A549 treated with ZK216348 at 1 μM for 4 hours (cell line): ENCODE measurements at places on chromosomes 16 and 17. TPM values are rescaled to one million over a fixed set of nuclear protein-coding genes. Genes with fewer than 3 reads are reported as not detected.

PHF23 gene
- total RNA-seq, result 82.5 to 108 TPM (median 92.1 TPM) in 5 replicates

PRAC2 gene
- not detected in 5 replicates for total RNA-seq

CASKIN2 gene
- 7.2 to 12.1 TPM (median 11.0 TPM) in 5 replicates for total RNA-seq

RHBDF2 gene
- total RNA-seq, result 38.4 to 72.8 TPM (median 67.5 TPM) in 5 replicates

ACSM5 gene
- total RNA-seq, result not detected in 5 replicates

METRN gene
- 66.1 to 229 TPM (median 200 TPM) in 5 replicates for total RNA-seq

MYOCD gene
- total RNA-seq, result 0.39 to 1.9 TPM (median 1.0 TPM) in 5 replicates

NPW gene
- total RNA-seq, result 0.65 to 1.6 TPM (median 1.1 TPM) in 4 of 5 replicates, not detected in the other

ITGAD gene
- total RNA-seq, result 0.04 TPM in 1 of 5 replicates, not detected in the others

TMEM204 gene
- not detected in 5 replicates for total RNA-seq

KRT25 gene
- total RNA-seq, result not detected in 5 replicates

CACNG1 gene
- 0.11 to 0.37 TPM in 2 of 5 replicates, not detected in the others for total RNA-seq

TEKT5 gene
- total RNA-seq, result not detected in 5 replicates

DNASE1L2 gene
- total RNA-seq, result 0.75 to 2.1 TPM (median 1.6 TPM) in 5 replicates

GRB7 gene
- 3.9 to 7.4 TPM (median 5.1 TPM) in 5 replicates for total RNA-seq

KRT20 gene
- 0.18 to 0.61 TPM (median 0.31 TPM) in 5 replicates for total RNA-seq

FBXW10B gene
- total RNA-seq, result 2.1 to 4.6 TPM (median 2.9 TPM) in 5 replicates
